ENCODE measurements at places on chromosomes 2 and 18.

GRCh38 chr2:12935222-12935621 lies 218.5 kb downstream of the TRIB2 start:
- no peak for DNase-seq

DNA sequence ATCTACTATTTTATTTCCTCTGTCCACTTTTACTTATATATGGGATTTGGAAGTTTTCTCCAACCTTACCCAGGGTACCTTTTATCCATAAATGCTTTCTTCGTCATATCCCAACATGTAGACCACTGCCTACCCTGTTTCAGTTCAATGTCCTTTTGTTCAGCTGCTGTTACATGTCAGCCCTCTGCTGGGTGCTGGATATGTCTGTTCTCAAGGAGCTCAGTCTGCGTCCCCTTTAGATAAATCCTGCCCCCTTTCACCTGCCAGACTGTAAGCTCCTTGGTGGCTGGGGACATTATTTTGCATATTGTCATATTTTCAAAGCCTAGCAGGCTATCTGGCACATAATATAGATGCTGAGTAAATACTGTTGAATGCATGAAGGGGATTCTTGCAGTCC lies 53.2 kb downstream of the NEMP2 start:
- DNase-seq: no peak

GRCh38 chr2:205617905-205618304 lies 64.4 kb upstream of the NRP2 start:
- DNase-seq: no peak

- no peak for DNase-seq
Measured at GRCh38 chr18:58870130-58870529, 5.5 kb downstream of the ZNF532 start.

DNA sequence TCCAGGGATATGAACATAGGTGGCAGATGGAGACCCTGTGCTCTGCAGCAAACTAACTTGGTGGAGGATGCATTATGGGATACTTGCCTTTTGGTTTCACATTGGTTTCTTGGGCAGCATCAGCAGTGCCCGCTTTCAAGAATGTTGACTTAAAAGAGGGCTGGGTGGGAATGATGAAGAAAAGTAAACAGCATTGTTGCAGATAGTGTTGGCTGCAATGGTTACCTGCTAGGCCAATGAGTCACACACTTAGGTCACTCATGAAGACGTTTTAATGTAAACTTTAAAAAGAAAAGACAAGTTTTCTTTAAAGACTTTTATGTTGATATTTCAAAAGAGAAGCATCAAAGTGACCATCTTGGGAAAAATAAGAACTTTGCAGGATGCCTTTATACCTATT lies 26.1 kb upstream of the FAM237A start:
- no peak for DNase-seq

- DNase-seq: no peak
Measured at GRCh38 chr2:167438206-167438605, 549.9 kb downstream of the XIRP2 start.

DNA sequence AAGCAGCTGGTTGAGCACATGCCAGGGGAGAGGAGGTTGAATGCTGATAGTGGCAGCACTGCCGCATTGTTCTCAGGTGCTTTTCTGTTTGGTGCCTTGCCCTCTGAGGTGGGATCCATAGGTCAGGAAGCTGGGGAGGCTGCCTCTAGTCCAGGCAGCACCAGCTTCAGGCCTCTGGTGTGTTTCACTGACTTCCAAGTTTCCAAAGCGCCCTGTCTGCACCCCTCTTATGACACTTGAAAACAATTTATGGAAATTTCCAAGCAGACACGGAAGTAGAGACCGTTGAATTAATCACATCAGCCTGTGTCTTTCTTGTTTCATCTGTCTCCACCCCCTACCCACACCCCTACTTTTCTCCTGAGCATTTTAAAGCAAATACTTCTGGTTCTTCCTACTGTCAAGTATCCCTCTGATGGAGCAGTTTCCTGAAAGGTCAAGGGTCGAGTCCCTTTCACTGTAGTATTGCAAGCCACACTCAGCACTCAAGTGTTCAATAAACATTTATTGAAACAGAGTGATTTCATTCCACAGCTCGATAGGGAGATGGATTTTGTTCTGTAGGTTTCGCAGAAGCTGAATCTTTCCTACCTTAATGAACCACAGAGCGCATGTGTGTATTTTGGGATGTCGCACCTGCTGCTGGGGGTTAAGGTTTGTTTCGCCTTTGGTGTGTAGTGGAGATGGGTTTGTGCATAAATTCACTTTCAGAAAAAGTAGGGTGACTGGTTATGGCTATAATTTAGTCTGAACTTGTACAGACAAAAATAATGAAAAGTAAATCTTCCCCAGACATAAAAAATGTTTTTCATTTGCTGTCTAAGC lies 21.4 kb downstream of the DGKD start:
- DNase-seq: no peak

DNA sequence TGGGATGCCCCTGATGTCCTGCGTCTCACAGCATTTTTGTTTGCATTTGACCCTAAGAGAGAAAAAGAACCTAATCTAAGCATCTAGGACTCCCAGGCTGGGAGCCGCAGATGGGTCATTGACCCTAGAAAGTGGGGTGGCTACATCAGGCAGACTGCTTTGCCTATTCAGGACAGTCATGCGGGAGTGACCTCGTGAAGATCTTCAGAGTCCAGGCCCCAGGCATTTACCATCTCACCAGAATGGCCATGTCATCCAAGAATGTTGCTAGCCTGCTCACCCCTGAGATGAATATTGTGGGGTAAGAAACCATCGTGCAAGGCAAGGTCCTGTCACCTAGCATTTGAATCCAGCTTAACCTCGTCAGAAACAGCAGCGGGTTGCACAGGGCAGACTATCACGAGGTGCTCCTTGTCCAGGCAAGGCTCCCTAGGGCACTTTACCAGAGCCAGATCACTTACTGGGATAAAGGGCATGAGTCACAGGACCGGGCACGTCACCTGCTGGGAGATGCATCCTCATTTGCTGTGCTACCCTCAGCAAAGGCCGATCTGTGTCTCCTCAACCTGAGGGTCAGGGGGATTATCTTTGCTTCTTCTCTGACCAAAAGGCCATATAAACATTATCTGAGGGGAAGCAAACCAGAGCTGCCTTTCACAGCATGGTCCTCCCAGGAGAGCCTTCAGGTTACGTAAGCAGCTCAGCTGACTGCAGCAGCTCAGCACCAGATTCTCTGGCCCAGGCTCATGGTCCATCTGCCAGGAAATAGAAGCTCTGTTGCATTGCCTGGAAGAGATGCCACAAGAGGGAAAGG lies 162.3 kb downstream of the ACKR3 start:
- DNase-seq: no peak

- DNase-seq: no peak
Measured at GRCh38 chr2:75100011-75100800, 99.1 kb downstream of the TACR1 start.

DNA sequence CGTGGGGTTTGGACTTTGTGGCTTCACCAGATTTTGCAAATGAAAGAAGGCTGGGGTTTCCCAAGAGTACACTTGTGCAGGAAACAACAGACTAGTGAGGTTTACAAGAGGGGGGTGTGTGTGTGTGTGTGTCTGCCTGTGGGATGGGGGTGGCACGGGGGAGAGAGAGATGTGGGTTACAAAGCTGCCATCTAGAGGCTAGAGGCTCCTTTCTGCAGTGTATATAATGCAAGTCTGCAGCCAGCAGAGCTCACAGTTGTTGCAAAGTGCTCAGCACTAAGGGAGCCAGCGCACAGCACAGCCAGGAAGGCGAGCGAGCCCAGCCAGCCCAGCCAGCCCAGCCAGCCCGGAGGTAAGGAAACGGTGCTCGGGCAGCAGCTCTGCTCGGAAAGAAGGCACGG lies at the start of gene ACKR3:
Gene ACKR3, plus strand, starts transcription at position 253 of the 401 bp plus-strand sequence. CDS start 10,641 bp downstream, outside the sequence.
- DNase-seq: peak; percentile 30

GRCh38 chr18:13532406-13533075 lies 193.8 kb downstream of the FAM210A start:
- DNase-seq: no peak

- no peak for DNase-seq
Measured at GRCh38 chr2:6072768-6073167, 380.6 kb downstream of the SOX11 start.

DNA sequence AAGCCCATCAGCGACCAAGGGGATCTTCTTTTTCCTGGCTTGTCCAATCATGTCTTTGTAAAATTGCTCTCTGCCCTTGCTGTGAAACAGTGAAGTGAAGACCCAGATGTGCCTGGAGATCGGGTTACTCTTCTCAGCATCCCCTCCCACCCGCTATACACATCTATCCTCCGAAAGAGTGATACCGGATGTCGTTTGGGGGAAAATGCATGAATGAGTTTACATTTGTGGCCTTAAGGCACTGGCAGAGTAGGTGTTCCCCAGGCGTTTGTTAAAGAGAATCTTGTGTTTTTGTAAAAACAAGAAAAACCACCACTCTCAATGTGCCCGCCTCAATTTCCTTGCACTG lies 528.3 kb downstream of the CMPK2 start:
- DNase-seq: no peak

DNA sequence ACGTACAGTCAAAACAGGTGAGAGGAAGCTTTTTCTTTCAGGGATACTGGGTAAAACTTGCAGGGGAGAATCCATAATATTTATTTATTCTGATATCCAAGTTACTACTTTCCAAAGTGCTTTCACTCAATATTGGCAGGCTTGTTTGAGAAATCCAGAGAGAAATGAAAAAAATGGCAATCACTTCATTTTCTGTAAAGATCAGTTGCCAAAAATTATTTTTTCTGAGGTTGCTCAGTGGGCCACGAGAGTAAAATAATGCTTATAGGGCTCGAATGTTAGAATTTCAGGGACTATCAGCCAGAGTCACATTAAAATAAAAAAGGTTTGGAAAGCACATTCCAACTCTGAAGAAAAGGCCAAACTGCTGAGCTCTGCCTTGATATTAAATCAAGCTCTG lies 324.6 kb upstream of the RND3 start:
- no peak for DNase-seq

DNA sequence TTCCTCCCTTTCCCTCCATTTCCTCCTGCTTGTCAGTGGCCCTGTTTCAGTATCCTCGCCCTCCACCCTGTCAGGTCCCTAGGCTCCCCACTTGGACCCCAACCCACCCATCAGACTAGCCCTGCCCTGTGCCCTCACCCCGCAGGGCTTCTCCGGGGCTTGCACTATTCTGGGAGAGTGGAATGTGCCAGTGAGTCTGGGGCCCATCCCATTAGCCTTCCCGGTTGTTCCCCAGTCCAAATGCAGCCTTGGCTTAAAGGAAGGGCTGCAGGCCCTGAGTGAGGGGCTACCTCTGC lies 45.5 kb downstream of the MYO7B start:
- DNase-seq: no peak

DNA sequence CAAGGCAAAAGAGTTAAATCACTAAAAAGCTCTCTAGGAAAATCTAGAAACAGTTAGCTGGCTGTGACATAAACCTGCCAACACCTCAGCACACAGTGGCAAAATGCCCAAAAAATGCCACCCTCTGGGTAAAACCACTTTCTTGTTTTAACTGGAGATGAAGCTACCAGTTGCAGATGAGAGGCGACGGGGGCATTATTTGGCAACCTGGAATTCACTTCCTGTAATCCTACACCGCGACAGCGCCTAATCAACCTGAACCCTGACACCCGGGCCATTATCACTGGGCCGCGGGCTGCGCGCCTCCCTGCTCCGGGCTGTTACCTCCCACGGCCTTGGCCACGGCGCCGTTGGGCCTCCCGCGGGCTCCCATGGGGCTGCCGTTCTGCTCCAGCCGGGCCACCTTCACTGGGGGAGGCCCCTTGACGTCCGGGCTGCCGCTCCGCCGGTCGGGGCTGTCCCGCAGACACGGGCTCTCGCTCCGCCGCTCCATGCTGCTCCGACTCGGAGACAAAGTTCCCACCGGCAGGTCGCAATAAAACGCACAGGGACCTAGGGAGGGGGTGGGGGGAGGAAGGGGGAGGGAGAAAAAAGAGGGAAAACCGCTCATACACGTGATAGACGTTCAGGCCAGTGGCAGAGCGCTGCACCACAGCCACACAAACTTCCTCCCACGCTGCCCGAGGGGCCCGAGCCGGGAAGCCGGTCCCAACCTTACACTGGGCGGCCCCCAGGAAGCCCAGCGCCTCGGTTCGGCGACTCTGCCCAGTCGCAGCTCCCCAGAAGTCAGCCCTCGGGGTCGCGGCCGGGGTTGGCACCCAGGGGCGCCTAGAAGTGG lies 2.0 kb downstream of the SATB2 start:
- DNase-seq: peak; percentile 78

GRCh38 chr2:241842620-241843211 lies 16.0 kb downstream of the PDCD1 start:
- DNase-seq: no peak

GRCh38 chr2:14288016-14288415 lies 344.5 kb upstream of the LRATD1 start:
- DNase-seq: peak; percentile 70

GRCh38 chr2:30165050-30165520 lies 18.3 kb downstream of the YPEL5 start:
- DNase-seq: peak; percentile 54

- DNase-seq: no peak
Measured at GRCh38 chr18:48595703-48596218, 56.9 kb downstream of the CTIF start.

DNA sequence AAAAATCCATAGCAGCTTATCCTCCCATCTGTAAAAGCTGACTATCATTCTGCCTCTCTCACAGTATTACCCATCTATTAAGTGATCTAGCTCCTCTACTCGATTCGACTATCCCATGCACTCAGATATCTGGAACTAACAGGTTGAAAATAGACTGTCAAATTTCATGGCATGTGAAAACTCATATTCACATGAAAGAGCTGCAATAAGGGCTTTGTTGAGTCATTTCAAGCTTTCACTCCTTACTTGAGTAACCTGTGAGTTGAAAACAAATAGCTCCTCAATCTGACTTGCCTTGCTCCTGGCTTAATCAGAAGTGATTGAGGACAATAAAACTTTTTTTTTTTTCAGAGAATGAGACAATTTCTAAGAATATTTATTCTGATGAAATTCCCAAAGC lies 192.4 kb upstream of the ERBB4 start:
- DNase-seq: no peak

GRCh38 chr18:44733069-44733753 lies 52.5 kb downstream of the SETBP1 start:
- DNase-seq: no peak

GRCh38 chr2:217512259-217512658 lies 490.5 kb downstream of the TNS1 start:
- no peak for DNase-seq
